Central memory CD4-positive, alpha-beta T cell (primary cell): ENCODE measurements at places on chromosomes 4 and X.

GRCh38 chr4:7673121-7673520 lies 238.4 kb upstream of the PSAPL1 start:
- DNase-seq, result no peak

- DNase-seq, result no peak
Measured at GRCh38 chrX:128807367-128807766, 715.9 kb downstream of the SMARCA1 start.

DNA sequence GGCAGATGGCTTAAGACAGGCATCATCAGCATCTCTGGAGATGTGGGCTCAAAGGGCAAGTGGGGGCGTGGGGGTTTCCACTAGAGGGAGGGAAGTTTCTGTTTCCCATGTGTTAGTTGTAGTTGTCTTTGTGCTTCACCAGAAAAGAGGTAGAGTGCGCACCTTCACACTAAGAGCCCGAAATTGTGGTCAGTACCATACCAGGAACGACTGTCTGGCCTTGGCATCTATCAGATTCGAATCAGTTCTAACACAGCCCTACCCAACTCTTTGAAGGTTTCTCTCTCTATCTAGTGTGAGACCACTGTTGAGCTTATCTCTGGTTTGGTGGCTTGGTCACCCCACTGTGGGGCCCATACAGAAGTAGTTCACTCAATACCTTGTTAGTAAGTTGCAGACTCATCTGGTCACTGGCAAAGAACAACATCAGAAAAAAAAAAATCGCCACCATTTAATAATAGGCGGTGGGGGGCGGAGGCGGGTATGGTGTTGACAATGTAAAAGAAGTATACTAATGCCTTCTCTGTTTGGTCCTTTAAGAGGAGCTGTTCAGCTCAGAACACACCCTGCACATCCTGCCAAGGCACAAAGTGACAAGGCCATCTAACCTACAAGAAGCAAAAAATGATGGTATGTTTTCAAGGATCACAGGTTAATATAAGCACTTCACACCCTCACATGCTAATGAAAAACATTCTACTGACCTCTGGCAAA lies 71.1 kb downstream of the NYX start:
- no peak for DNase-seq

DNA sequence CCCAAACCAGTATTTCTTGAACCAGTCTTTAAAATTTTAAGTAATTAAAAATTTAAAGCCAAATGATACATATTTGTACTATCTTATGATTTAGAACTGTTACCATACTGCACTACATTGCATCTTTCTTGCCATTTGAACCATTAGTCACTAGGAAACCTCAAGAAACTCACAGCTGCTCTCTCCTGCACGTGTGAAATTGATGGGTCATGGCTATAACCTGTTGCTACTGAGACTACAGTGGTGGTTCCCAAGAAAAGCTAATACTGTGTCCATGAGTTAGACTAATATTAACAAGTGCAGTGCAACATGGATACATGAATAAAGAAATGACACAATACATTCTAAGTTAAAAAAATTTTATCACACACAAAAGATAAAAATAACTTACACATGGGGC lies 88.4 kb downstream of the PDE5A start:
- DNase-seq, result no peak

- no peak for DNase-seq
Measured at GRCh38 chr4:24266951-24267722, 317.2 kb downstream of the DHX15 start.

- DNase-seq, result no peak
Measured at GRCh38 chr4:102344520-102344953, 745 bp downstream of the SLC39A8 start.

DNA sequence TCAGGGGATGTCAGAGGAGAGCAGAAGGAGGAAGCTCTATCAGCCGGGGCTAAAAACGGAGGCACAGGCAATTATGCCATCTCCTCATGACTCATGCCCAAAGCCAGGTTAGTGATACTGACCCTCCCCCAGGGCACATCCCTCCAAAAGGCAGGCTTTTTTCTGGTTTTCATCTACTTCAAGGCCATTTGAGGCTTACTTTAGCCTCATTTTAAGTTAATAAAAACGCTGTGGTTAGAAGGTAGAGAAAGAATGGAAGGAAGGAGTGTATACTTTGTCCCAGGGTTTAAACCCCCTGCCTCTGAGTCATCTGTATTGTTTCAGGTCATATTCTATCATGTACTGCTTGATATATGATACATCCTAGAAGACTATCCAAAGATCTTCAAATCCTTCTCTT lies 89.7 kb upstream of the NDP start:
- no peak for DNase-seq

DNA sequence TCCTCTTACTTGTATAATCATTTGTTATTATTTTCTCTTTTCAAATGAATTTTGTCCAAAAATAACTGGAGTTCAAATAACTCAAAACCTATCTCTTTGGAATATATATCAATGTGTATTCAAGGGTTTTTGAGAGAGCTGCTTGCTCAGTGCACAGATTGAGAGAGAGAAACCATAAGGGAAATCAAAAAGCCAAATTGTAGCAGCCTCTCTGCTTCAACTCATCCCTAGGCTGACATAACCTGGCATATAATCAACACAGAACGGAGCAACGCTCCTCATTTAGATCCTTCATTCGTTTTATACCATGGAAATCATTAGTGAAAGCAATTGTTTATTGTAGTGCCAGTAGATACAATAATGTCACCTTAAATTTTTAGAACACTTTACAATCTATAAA lies 1.8 kb upstream of the GPM6A start:
- no peak for DNase-seq

DNA sequence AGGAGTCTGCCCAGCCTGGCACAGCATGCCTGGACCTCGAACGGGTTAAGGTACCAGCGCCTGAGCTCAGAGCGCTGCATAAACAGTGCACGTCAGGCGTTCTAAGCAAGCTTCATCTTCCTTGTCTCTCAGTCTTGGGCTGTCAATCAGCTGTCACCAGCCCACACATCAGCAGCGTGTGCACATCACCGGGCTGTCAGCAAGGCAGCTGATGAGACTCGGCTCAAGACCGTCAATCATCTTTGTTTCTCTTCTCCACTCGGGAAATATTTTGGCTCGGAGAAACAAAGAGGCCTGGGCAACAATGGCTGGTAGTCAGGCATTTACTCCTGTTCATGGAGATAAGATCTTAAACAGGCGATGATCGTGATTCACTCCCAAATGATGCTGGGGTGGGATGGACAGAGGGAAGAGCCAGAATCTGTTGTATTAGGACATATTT lies 141.3 kb downstream of the LDB2 start:
- no peak for DNase-seq

DNA sequence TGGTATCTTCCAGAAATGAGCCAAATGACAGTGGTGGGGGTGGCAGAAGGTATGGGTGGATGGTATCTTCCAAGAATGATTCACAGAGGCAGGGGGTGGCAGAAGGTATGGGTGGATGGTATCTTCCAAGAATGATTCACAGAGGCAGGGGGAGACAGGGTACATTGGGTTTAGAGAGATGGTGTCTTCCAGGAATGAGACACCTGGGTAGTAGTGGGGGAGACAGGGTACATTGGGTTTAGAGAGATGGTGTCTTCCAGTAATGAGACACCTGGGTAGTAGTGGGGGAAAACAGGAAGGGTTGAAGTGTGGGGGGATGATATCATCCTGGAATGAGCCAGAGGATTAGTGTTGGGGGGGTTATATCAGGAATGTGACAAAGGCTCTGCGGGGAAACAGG lies 62.0 kb downstream of the MAOA start:
- no peak for DNase-seq

- DNase-seq, result no peak
Measured at GRCh38 chr4:11418610-11419009, 10.1 kb downstream of the HS3ST1 start.

DNA sequence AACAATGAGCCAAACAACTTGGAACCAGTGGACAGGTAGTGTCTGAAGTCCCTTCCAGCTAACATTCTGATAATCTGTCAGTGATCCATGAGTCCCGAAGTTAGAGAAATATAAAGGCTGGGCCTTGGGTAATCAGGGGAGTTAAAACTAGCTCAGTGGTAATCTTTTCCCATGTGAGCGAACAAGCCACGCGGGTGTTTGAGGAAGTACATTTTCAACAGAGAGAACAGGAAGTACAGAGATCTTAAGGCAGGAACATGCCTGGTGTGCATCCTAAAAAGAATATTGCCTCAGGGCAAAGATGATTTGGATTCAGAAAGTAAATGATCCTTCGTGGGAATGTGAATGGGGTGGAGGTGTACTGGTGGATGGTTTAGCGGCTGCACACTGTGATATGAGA lies 42.9 kb downstream of the FNIP2 start:
- no peak for DNase-seq

DNA sequence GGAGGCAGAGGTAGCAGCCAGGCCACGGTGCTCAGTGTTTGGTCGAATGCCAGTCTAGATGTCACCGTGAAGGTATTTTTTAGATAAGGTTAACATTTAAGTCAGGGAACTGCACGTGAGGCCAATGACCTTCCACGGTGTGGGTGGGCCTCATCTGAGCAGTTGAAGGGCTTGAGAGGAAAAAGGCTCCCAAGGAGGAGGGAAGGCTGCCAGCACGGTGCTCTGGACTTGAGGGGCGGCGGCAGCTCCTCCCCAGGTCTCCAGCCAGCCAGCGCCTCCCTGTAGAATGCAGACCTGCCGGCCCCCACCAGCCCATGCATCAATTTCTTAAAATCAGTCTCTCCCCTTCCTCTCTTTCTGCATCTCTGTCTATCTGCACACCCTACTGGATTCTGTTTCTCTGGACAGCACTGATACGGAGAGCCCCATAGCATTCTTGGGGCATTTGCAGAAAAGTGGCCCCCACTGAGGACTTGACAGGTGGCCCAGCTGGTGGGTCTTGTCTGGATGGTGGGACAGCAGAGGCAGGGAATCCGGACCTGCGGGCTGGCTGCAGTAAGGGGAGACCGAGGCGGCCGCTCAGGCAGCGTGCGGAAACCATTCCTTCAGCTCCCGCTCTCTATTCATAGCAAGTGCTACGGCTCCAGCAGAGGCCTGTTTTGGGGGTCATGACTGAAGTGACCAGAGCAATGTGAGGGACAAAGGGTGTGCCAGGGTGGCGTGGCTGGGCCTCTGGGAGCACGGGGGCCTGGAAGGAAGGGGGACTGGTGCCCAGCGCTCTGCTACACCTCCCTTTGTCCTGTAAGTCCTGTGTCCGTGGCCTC lies 7.9 kb upstream of the RGS12 start:
- DNase-seq, result no peak
